ENCODE measurements at places on chromosomes 2 and 18. TPM values are rescaled to one million over a fixed set of nuclear protein-coding genes. Genes with fewer than 3 reads are reported as not detected.

GRCh38 chr18:73881396-73881917 is 266.2 kb downstream of the FBXO15 start:
- no peaks in the 10 kb centered on the region for H3K36me3 ChIP-seq
- H3K27ac ChIP-seq = no peak overlapping the region
- no peak for DNase-seq

DSC2 gene
- 2.7 TPM for total RNA-seq

GRCh38 chr2:219207884-219208740 is 1.5 kb downstream of the ZFAND2B start:
- H3K4me3 ChIP-seq = peak overlapping the region; percentile 91
- DNase-seq = no peak
- H3K27me3 ChIP-seq = no peaks in the 10 kb centered on the region
- H3K36me3 ChIP-seq = peaks cover 11% of the 10 kb centered on the region
- peaks cover 15% of the 10 kb centered on the region for H3K4me1 ChIP-seq

WNT6 gene
- 2.5 TPM for total RNA-seq

GRCh38 chr2:204027091-204027490 is 90.5 kb downstream of the ICOS start:
- no peaks in the 10 kb centered on the region for H3K27me3 ChIP-seq
- no peak overlapping the region for H3K27ac ChIP-seq
- no peak overlapping the region for H3K4me3 ChIP-seq
- no peak for DNase-seq

- no peak overlapping the region for H3K4me3 ChIP-seq
- H3K27ac ChIP-seq = no peak overlapping the region
- H3K27me3 ChIP-seq = no peaks in the 10 kb centered on the region
These were observed 86.8 kb downstream of the FMNL2 start for GRCh38 chr2:152421521-152422370.

RAMP1 gene
- total RNA-seq = 246 TPM

GRCh38 chr2:239035361-239035814 is 187.5 kb downstream of the TWIST2 start:
- no peak overlapping the region for H3K4me3 ChIP-seq
- H3K4me1 ChIP-seq = no peaks in the 10 kb centered on the region
- H3K27me3 ChIP-seq = no peaks in the 10 kb centered on the region

GRCh38 chr2:30338475-30338874 is 107.1 kb downstream of the LBH start:
- DNase-seq = no peak
- H3K4me3 ChIP-seq = no peak overlapping the region
- peaks cover 19% of the 10 kb centered on the region for H3K4me1 ChIP-seq
- H3K27ac ChIP-seq = no peak overlapping the region
- H3K27me3 ChIP-seq = no peaks in the 10 kb centered on the region

DNA sequence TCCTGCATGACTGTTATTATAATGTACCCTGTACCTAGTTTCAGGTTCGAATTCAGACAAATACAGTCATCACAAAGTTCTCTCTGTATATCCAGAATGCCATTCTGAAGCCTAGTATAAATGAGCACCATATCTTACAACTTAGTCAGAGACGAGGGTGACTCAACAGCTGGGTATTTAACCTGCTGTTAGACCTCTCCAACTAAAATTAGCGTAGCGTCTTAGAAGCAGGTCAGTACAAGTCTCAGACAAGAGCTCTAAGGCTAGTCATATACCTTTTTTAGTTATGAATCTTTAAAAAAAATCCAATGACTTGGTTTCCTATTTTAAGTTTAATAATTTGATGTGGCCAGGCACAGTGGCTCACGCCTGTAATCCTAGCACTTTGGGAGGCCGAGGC is 74.1 kb downstream of the CABYR start:
- no peaks in the 10 kb centered on the region for H3K36me3 ChIP-seq
- no peak for DNase-seq
- no peaks in the 10 kb centered on the region for H3K27me3 ChIP-seq
- H3K4me3 ChIP-seq = no peak overlapping the region

GTF3C2 gene
- 58.8 TPM for total RNA-seq

CLEC4F gene
- total RNA-seq = not detected

NR4A2 gene
- 4.4 TPM for total RNA-seq
